ENCODE measurements at places on chromosomes 13 and 19. TPM values are rescaled to one million over a fixed set of nuclear protein-coding genes. Genes with fewer than 3 reads are reported as not detected.

GRCh38 chr19:6161271-6161850 lies 25.9 kb downstream of the ACSBG2 start:
- DNase-seq: no peak

DNA sequence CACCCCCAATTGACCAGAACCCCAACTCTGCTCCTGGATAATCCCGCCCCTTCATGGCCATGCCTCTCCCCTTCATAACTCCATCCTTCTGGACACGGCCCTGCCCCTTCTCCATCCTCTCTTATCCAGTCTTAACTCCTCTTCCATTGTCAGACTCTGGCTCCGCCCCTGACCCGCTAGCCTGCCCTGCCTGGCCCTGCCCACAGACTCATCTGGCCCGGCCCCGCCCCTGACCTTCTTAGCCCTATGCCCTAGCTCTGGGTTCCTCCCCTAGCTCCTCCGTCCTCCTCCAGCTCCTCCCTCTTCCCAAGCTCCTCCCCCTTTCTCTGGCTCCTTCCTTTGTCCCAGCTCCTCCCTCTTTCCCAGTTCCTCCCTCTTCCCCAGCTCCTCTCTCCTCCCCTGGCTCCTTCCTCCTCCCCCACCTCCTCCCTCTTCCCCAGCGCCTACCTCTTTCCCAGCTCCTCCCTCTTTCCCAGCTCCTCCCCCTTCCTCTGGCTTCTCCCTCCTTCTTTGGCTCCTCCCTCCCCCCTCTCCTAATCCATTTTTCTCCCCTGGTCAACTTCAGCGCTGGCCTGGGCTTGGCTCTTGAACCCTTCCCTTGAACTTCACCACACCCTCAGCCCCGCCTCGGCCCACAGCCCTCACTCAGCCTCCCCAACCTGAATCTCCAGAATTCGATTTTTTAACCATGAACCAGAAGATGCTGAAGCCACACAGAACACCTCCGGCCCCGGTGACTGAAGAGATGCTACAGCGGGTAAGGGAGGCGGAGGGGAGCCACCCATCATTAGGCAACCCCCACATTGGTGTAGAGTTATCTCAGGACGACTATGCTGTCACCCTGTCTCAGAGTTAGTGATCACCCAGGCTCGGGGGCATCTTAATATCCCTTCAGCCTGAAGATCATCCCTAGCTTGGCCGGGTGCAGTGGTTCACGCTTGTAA lies 9.2 kb upstream of the ZNF358 start:
- peak; percentile 90 for DNase-seq

GRCh38 chr13:80841414-80841813 lies 500.5 kb upstream of the SPRY2 start:
- DNase-seq: no peak

MYO1F gene
- 9.2 TPM for total RNA-seq

DNA sequence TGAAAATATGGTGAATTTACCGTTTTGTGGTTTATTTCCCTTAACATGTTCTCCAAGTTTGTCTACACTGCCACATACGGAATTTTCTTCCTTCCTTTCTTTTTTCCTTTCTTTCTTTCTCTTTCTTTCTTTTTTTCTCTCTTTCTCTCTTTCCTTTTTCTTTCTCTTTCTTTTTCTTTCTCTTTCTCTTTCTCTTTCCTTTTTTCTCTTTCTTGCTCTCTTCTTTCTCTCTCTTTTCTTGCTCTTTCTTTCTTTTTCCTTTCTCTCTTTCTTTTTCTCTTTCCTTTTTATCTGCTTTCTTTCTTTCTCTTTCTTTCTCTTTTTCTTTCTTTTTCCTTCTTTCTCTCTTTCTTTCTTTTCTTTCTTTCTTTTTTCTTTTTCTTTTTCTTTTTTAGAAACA lies 1962.3 kb upstream of the PCDH20 start:
- no peak for DNase-seq

- peak; percentile 51 for DNase-seq
These were observed 1.1 kb downstream of the NAA16 start for GRCh38 chr13:41312176-41312500.

GRCh38 chr13:36518707-36519106 lies 86.4 kb downstream of the CCNA1 start:
- no peak for DNase-seq

DNA sequence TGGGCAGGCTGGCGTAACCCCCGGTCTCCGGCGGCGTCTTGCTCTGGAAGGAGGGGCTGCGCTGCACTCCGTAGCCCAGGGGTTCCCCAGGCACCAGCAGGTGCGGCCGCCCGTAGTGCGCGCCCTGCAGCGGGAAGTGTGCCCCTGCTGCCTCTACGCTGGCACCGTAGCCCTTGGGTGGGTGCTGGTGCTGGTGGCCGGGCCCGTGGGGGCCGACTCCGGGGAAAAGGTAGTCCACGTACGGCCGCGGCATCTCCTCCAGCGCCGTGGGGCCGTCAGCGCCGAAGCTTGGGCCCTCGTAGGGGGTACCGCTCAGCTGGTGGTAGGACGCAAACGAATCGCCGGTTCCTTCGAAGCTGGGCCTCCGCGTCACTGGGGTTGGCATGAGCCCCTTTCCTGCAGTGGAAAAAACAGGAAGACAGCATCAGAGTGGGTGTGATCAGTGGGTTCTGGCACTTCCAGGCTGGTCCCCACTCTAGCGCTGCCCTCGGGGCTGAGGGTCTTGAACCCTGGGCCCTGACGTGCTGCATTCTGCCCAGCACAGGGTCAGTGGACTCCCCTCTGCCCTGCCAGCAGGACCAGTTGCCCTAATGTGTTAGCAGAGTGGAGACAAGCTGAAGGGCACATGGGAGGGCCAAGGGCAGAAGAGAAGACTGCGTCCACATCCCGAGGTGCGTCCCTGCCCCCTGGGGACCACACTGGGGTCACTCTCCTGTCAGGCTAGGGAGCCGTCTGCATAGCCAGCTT lies 72.3 kb downstream of the LATS2 start:
- DNase-seq: no peak

DNA sequence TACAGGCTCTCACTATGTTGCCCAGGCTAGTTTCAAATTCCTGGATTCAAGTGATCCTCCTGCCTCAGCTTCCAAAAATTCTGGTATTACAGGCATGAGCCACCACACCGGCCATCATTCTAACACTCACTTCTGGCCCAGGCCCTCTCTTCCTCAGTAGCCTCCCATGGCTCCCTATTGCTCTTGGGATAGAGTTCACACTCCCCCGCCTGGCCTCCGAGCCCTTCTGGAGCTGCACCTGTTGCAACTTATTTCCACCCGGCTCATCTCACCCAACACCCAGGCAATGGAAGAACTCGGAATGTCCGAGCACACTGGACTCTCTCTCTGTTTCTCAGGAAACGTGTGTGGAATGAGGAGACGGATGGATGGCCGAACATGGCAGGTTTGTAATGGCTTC lies 9.0 kb upstream of the SBK3 start:
- DNase-seq: no peak

DNA sequence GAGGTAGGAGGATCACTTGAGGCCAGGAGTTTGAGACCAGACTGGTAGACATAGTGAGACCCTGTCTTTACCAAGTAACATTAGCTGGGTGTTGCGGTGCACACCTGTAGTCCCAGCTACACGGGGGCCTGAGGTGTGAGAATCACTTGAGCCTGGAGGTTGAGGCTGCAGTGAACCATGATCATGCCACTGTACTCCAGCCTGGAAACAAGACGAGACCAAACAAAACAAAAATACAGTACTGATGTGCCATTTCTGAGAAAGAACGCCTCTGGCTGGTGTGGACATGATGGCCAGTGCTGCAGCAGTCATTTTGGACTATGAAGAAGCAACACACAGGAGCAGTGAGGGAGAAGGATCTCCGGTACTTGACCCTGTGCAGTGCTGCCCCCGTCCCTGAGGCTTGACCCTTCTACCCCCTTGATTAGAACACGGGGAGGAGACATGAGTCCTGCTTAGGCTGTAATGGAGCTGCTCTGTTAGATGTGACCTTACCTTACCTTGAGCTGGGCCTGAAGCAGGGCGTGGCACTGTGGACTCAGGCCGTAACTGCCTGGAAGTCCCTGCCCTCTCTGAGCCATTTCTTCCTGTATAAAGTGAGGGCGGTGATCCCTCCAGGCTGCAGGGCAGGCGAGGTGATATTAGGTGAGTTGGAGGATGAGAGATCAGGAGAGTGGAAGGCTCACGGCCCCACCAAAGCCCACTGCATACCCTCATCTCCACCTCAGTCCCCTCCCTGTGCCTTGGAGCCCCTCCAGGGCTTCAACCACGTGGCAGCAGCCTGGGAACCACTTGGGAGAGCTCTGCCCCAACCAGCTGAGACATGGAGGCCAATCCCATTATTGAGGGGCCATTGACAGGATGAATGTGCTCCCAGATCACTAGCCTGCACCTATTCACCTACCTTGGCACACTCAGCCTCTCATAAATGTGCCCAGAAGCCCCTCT lies 5.9 kb downstream of the RPL18A start:
- no peak for DNase-seq

DNA sequence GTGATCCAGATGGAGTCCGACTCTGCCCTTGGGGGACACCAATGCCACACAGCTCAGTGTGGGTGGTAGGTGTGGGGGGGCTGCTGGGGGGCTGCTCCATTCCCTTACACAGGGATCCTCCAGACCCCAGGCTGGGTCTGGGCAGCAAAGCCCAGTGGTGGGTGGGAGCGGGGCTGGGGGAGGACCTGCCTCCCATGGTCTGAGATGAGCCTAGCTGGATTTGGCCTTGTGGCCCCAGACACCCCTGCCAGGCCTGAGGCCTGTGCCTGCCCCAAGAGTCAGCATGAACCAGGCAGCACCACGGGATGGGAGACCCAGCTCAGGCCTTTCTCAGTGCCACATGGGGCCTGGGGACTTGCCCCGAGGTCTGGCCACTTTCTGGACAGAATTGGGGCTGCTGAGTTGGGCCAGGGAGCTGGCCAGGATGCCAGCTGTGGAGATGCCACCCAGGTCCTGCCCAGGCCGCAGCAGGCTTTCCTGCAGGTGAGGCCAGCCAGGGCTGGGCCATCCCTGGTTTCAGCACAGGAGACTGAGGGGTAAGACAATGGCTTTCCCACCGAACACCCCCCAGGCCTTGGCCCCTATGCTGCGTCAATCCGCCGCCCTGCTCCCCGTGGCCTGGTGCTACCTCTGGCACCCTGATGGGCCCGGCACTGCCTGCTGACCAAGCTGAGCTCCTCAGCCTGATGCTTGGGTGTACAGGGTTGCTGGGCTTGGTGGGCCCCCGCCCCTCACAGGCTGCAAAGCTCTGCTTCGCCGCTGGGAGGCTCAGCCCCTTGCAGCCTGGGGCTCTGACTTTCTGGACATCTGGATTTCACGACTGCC lies 24.2 kb downstream of the CEBPG start:
- peak; percentile 64 for DNase-seq

DNA sequence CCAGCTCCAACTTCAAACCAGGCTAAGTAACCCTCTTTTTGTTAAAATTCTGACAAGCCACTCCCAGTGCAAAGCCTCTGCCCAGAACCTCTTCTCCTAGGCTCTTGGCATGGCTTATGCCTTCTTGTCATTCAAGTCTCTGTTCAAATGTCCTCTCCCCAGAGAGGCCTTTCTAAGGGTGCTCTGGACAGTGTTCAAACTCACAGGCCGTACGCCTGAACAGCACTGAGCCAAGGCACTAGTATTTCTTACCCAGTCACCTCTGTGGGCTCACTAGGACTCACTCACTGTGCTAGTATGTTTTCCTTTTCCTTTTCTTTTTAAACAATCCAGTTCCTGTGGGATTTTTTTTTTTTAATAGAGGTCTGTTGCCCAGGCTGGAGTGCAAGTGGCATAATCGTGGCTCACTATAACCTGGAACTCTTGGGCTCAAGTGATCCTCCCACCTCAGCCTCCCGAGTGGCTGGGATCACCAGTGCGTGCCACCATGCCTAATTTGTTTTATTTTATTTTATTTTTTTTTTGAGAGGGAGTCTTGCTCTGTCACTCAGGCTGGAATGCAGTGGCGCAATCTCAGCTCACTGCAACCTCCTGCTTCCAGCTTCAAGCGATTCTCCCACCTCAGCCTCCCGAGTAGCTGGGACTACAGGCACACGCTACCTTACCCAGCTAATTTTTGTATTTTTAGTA lies 2.3 kb upstream of the ASF1B start:
- peak; percentile 67 for DNase-seq

DNA sequence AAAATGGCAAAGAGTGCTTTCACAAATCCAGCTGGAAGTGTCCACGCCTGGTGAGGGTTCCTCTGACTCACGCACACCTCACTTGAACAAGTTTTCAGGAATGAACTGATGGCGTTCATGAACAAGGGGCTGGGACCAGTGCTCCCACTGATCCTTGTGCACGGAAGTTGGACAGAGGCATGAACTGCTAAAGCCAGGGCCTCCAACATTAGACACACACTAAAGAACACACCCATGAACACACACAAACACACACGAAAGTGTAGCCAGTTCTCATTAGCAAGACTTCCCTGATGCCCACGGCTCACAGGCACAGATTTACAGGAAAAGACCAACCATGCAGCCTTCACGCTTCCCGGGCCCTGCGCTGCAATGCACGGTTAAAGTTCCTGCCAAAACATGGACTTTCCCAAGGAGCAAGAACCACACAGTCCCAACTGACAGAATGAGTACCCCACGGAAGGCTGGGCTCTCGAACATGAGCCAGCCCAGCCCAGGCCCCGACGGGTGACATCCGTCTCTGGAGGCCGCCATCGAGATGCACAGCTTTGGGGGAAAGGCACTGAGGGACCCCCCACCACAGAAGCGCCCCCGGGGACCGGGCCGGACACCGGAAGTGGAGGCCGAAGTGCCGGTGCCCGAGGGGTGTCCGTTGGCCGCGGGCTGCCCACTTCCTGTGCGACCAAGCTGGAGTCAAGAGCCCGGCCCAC lies 808 bp downstream of the DNMT1 start:
- DNase-seq: no peak

DNA sequence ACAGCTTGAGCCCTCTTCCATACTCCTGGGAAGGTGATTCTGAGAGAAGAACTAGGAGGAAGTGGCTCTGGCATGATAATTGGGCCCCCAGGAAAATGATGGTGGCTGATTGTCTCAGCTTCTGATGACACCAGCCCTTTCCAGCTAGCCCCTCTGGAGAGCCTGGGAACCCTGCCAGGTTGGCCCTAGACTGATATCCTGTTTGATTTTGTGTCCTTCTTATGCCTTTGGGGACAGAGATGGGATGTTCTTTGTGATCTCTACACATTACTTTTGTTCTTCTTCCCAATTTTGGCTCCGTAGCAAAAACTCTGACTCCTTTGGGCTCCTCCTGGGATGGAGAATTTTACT lies 39.7 kb downstream of the ERICH6B start:
- DNase-seq: no peak

GRCh38 chr13:45626731-45627374 lies 11.3 kb upstream of the ERICH6B start:
- no peak for DNase-seq

TNFSF13B gene
- total RNA-seq: 26.9 TPM

DNA sequence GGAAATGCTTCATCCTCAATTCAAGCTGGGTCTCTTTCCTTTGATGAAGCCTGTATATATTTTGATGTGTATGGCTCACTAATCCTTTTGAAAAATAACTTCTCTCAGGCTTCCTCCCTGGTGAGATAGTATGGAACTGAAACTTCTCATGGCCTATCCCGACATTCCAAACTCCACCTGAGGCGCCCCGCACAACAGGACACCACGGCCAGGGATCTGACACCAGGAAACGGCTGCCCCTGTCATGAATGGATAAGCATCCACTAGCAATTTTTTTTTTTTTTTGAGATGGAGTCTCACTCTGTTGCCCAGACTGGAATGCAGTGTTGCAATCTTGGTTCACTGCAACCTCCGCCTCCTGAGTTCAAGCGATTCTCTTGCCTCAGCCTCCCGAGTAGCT lies 16.4 kb downstream of the SLC7A1 start:
- DNase-seq: no peak

GRCh38 chr19:49468199-49468598 lies 5.8 kb upstream of the FLT3LG start:
- no peak for DNase-seq

GRCh38 chr13:111551204-111551820 lies 230.9 kb downstream of the TEX29 start:
- DNase-seq: no peak

All from heart left ventricle (tissue), 16 donors.